Upper lobe of right lung (tissue), 1 donor: ENCODE measurements at places on chromosomes 12 and 14. TPM values are rescaled to one million over a fixed set of nuclear protein-coding genes. Genes with fewer than 3 reads are reported as not detected.
A peak's percentile ranks its signal among the peaks of the same experiment; 100 is the strongest.

DNA sequence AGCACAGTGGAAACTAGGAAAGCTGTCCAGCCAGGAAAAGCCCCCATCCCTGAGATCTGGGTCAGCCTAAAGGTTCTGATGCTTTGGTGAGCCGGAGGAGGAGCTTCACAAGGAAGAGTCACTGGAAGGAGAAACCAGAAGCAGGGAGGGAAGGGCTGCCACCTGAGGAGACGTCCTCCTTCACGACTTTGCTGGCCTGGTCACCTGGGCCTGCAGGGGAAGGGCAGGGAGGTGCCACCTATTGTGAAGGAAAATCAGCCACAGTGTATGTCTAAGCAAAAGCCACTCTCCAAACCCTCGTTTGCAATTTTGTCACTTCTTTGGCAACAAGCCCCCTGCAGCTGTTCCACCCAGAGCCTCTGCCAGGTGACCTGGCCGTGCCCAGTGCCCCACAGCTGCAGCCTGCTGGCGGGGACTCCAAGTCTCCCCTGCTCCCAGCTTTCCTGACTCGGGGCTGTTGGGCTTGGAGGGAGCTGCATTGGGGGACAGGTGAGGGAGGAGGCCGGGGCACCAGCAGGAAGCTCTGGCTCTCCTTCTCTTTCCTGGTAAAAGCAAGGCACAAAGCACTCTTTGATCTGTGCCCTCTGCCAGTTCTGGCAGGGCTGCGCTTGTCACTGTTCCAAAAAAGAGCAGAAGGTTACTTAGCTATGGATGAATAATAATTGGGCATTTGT, 120.9 kb upstream of the BCL2L14 start:
- DNase-seq: no peak

GPR137C gene
- total RNA-seq: 1.5 TPM

DNA sequence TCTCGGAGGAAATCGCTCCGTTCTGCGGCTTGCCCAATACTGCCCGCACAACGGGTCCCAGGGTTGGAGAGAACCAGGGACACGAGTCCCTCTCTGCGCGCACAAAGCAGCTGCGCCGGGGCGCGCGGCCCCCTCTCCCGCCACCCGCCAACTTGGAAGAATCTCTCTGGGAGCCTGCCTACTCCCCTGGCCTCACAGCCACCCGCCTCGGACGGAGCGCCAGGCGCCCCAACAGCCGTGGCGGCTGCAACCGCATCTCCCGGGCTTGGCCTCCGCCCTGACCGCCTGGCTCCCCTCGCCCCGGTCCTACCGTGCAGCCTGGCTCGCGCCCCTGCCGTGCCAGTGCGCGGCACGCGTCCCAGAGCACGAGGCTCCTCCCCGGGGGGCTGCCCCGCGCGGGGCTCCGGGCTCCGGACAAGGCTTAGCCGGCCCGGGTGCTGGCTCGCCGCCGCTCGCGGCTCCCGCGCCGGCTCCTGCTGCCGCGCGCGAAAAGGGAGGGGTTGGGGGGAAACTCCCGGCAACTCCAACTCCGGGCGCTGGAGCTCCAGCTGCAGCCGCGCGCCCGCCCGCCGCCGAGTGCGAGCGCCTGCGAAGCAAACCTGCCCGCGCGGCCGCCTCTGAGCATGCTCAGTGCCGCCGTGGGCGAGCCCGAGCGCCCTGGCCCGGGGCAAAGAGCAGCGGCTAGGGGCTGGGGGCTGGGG, at the start of gene STXBP6:
Gene STXBP6 (minus strand): TSS at position 580 of the 701 bp plus-strand sequence. CDS start 75,329 bp downstream, outside the sequence.
- peak; percentile 83 for DNase-seq

- DNase-seq: no peak
Measured at GRCh38 chr12:128976120-128976738, 123.0 kb downstream of the GLT1D1 start.

SCN8A gene
- 1.1 TPM for total RNA-seq
